ENCODE measurements at places on chromosomes 5 and 9. TPM values are rescaled to one million over a fixed set of nuclear protein-coding genes. Genes with fewer than 3 reads are reported as not detected.

PCDHGA5 gene
- total RNA-seq = 0.43 TPM

C7 gene
- 0.09 TPM for total RNA-seq

CCDC183 gene
- total RNA-seq = 0.52 TPM

GPX3 gene
- 5.2 TPM for total RNA-seq

ECM2 gene
- total RNA-seq = not detected

DEPDC1B gene
- 1.6 TPM for total RNA-seq

DUSP1 gene
- 341 TPM for total RNA-seq

C9 gene
- 0.11 TPM for total RNA-seq

INSYN2B gene
- 0.87 TPM for total RNA-seq

HAVCR1 gene
- not detected for total RNA-seq

HRH2 gene
- not detected for total RNA-seq

All from dermis lymphatic vessel endothelial cell (primary cell).